ENCODE measurements at places on chromosomes 5 and 9.

- DNase-seq: peak; percentile 59
Observed at GRCh38 chr9:35664531-35665470, at the start of gene ARHGEF39. ARHGEF39 (minus strand) TSS chr9:35665195; CDS start chr9:35665169, 26 bp downstream.

GRCh38 chr9:121868626-121869025 lies 217.2 kb downstream of the DAB2IP start:
- no peak for DNase-seq

DNA sequence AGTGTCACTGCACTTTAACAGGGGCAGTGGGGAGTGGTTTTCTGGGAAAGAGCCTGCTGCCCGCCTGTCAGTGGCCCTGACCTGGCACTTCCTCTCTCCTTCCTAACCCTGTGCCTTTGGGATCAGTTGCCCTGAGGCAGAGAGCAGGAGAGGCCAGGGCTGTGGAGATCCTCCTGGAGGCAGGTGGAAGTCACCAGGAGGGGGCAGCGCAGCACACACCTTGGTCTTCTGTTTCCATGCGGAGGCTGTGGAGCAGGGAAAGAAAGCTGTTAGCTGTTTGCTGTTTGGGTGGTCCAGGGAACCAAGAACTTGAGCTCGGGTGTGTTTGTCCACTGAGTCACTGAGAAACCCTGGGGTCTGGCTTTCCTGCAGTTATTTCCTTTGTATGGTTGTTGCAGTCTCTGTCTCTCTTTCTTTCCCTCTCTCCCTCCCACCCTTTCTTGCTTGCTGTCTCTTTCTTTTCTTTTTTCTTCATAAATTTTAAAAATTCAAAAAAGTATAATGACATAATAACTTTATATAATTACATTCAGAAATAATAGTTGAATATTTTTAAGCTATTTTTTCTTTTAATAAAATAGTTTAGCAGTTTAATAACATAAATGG lies 28.1 kb downstream of the NTRK2 start:
- no peak for DNase-seq

DNA sequence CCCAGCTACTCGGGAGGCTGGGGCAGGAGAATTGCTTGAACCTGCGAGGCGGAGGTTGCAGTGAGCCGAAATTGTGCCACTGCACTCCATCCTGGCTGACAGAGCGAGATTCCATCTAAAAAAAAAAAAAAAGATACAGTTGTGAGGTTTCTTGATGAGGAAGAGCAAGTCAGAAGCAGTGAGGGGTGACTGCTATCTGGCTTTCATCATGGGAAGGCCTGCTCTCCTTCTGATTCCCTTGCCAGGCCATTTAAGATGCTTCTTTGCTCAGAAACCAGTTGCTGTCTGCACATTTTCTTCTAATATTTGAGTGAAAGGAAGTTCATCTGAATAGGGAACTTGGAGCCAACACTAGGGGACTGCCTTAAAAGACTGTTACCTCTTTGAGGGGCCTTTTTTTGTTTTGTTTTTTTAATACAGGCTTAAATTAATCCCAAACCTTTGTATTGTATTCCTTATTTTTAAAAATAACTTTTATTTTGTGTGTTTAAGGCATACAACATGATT lies 201.9 kb downstream of the ARHGAP26 start:
- DNase-seq: no peak

DNA sequence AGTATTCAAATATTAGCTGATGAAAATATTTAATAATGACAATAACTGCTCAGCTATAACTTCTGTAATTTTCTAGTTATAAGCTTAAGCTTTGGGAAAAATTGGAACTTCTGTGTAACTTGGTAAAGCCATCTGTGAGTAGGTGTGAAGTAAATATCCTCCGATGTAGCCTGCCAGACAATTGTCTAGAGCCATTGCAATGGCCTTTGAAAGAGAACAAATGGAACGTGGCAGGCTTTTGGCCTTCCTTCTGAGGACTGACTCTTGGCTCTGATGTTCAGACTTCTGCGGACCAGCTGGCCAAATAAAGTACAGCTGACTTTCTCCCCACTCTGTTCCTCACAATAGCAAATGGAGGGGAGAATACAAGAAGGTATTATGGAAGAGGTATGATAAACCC lies 203.4 kb upstream of the NMUR2 start:
- DNase-seq: no peak

- DNase-seq: no peak
Observed at GRCh38 chr9:116152390-116152789, 1.2 kb upstream of the PAPPA start.

GRCh38 chr9:75376680-75377254 lies 288.5 kb downstream of the OSTF1 start:
- DNase-seq: no peak

Measured in T-helper 1 cell (primary cell).